Esophagus squamous epithelium (tissue), 5 donors: ENCODE measurements at places on chromosomes 3 and 15.

DNA sequence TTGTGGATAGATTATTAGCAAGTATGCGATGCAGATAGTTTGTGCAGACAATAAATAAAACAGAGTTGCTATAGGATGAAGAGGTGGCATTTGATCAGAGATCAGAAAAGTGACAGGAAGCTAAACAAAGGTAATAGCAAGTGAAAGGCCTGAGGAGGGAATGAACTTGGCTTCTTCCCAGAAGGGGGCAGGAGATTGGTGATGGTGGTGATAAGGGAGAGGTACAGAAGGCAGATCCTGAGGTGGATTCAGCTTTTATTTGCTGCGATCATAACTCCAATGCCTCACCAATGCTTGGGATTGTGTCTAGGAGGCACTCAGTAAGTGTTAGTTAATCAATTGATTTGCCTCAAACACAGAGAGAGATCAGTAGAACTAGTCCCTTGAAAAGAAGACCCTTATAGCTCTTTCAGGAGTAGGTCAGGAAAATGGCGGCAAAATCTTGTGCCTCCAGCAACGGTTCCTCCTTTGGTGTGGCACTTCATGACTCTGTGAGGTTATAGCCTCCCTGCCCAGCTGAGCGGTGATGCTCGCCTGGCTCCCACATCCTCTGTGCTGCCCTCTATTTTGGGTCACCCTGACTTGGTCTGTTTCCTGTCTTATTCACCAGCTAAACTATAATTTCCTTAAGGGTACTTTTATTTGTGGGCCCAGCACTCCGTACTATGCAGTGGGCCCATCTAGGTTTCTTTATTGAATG is 37.5 kb downstream of the TGFBR2 start:
- no peak overlapping the region for H3K4me3 ChIP-seq
- H3K4me1 ChIP-seq, result peaks cover 95% of the 10 kb centered on the region
- no peaks in the 10 kb centered on the region for H3K36me3 ChIP-seq
- no peaks in the 10 kb centered on the region for H3K27me3 ChIP-seq

DNA sequence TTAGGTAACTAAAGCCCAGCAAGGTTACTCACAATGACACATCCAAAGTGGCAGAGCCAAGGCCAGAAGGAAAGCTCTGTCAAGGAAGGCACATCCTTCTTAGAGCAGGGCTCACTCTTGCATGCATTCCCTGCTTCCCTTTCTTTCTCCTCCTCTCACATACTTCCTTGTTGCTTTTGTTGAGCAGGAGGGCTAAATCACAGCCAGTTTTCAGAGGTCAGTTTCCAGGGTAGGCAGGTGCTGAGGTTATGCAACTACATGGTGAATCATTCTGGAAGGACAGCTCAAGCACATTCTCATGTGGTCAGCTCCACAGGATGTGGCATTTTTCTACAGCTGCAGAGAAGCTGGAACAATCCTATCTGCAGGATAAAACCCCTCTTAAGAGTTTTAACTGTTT is 275.6 kb downstream of the ZNF621 start:
- no peak for DNase-seq
- H3K4me1 ChIP-seq, result no peaks in the 10 kb centered on the region
- H3K27me3 ChIP-seq, result no peaks in the 10 kb centered on the region
- no peak overlapping the region for H3K4me3 ChIP-seq
- no peak overlapping the region for H3K27ac ChIP-seq

DNA sequence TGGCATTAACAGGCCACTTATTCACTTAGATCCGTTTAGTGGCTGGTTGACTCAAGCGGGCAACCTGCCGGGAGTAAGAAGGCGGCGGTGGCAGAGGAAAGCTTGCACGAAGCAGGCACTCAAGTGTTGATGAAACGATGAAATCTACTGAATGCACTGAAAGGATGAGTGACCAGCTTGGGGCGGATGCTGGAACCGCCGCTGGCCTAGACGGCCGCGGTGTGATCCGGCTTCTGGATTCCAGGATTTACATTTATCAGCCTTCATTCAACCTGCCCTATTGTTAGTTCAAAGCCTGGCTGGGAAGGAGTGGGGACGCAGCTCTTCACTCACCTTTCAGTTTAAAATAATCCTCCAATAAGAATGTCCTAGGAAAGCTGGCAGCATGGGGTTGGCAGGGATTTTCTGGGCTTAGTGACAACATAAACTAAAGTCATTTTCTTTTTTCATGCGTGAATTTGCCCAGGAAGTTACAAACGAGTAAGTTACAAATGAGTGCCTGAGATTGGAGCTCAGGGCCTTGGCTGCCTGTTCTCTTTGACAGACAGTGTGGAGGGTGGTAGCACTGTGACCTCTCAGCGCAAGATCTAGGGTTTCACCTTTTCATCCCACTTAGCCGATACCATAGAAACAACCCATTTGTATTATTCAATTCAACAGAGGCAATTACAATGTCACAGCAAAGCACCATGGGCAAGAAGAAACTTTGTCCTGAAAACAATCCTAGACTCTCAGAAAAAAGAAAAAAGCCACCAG is 1.1 kb upstream of the PLCH1 start:
- H3K4me1 ChIP-seq, result peaks cover 5% of the 10 kb centered on the region
- DNase-seq, result no peak
- H3K36me3 ChIP-seq, result no peaks in the 10 kb centered on the region
- no peaks in the 10 kb centered on the region for H3K27me3 ChIP-seq
- peak overlapping the region; percentile 60 for H3K4me3 ChIP-seq
- no peak overlapping the region for H3K27ac ChIP-seq

- peaks cover 15% of the 10 kb centered on the region for H3K4me1 ChIP-seq
- DNase-seq, result no peak
- H3K4me3 ChIP-seq, result peak within 1 kb of the TSS; percentile 30
- H3K27me3 ChIP-seq, result peaks cover 70% of the 10 kb centered on the region
Observed at GRCh38 chr15:26772154-26773066, at the start of gene GABRB3. GABRB3 (minus strand) TSS chr15:26773066.

DNA sequence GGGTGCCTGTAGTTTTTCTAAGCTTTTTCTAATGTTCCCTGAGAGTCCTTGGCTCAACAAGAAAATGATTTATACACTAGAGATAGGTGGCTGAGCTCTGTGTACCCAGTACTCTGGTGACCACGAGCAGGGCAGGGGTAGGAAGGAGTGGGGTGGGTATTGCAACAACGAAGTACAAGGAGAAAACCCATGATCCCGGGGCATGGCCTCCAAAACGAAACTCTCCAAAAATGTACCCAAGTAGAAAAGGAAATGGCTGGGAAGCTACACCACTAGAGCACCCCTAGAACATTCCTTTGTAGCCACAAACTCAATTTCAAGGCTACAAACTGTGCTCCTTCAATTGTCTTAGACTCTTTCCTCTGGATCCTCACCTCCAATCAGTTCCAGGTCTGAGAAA is 138.9 kb downstream of the DUT start:
- no peak for DNase-seq
- H3K27ac ChIP-seq, result no peak overlapping the region
- peaks cover 6% of the 10 kb centered on the region for H3K4me1 ChIP-seq
- H3K27me3 ChIP-seq, result no peaks in the 10 kb centered on the region
- no peak overlapping the region for H3K4me3 ChIP-seq

DNA sequence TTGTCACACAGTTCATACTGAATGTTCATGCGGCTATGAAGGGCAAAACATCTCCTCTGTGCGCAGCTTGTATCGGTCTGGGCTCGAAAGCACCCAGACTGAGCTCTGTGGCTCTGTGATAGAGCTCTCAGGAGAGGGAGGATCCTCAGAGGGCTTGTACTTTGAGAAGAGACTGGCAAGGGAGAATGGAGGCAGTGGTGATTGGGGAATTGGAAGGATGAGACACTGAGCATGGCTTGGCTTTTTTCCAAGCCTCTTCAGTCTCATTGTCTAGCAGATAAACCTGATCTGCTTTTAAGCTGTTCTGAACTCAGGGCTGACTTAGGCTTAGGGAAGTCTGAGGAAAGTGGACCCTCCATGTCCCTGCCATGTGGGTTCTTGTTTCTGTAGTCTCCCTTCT is 43.0 kb downstream of the RAD54L2 start:
- H3K27ac ChIP-seq, result no peak overlapping the region
- no peak overlapping the region for H3K4me3 ChIP-seq
- no peaks in the 10 kb centered on the region for H3K4me1 ChIP-seq
- no peaks in the 10 kb centered on the region for H3K27me3 ChIP-seq

DNA sequence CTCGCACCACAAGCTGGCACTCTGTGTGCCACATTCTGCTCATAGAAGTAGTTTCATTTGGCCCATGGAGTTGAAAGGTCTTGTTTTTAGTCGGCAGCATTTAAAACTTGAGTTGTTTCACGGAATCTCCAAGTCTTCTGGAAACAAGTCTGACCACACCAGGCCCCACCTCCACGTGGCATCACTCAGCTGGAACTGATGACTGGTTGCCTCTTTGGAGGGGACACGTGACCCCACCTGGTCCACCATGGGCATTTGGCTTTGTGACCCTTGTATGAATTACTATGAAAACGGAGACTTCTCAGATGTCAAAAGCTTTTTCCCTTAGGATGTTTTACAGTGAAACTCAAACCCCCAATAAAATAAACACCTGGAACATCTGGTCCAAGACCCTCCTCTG is 74.9 kb downstream of the NTRK3 start:
- H3K4me1 ChIP-seq, result no peaks in the 10 kb centered on the region
- no peak for DNase-seq
- no peaks in the 10 kb centered on the region for H3K36me3 ChIP-seq
- no peaks in the 10 kb centered on the region for H3K27me3 ChIP-seq

GRCh38 chr15:39860200-39860599 is 59.9 kb downstream of the GPR176 start:
- no peak overlapping the region for H3K27ac ChIP-seq
- H3K27me3 ChIP-seq, result no peaks in the 10 kb centered on the region
- H3K36me3 ChIP-seq, result no peaks in the 10 kb centered on the region
- no peak for DNase-seq
- no peak overlapping the region for H3K4me3 ChIP-seq

DNA sequence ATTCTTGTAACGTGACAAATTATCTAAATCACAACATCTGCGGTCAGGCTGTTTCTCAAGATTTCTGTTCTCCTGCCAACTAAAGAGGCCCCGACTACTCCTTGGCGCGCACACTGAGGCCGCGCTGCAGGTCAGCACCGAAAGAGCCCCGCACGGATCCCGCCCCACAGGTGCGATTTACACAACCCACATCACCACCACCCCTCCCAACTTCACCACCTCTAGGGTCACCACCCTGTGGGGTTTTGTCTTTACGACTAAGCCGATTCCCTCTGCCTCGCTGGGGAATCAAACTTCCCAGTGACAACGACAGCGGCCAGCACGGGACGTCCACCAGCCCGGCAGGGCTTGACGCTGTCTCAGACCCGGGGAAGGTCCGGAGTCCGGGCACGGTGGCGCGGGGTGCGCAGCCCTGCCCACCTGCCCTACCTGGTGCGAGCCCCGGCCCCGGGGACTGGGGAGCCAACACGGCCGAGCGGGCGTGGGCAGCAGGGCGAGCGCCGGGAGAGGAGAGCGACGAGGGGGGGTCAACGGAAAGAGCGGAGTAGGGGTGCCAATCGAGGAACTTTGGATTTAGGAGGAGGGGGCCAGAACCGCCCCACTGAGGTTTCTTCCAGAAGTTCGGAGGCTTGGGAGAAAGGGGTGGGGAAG is 764 bp downstream of the UACA start:
- H3K36me3 ChIP-seq, result no peaks in the 10 kb centered on the region
- H3K4me1 ChIP-seq, result no peaks in the 10 kb centered on the region
- DNase-seq, result no peak

DNA sequence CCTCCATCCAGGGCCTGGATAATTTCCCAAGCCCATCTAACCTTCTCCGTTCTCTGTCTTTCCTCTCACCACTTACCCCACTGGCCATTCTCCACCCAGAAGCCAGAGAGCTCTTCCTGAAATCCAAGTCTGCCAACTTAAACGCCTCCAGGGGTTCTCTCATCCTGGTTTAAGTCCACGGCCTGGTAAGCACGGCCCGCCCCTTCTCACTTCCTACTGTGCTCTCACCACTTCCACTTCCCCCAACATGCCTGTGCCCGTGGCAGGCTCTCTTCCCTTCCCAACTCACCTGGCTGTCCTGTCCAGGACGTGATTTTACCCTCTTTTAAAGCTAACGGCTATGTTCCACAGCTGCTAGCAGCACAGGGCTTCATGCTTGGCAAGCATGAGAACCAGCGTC is 1.7 kb upstream of the CX3CR1 start:
- H3K27me3 ChIP-seq, result no peaks in the 10 kb centered on the region
- H3K4me1 ChIP-seq, result no peaks in the 10 kb centered on the region
- no peak for DNase-seq
- no peak overlapping the region for H3K4me3 ChIP-seq
- no peak overlapping the region for H3K27ac ChIP-seq
- H3K36me3 ChIP-seq, result no peaks in the 10 kb centered on the region

- H3K36me3 ChIP-seq, result no peaks in the 10 kb centered on the region
- DNase-seq, result no peak
- no peak overlapping the region for H3K27ac ChIP-seq
- no peak overlapping the region for H3K4me3 ChIP-seq
Observed at GRCh38 chr3:174325171-174325570, 534.0 kb upstream of the NAALADL2 start.

- DNase-seq, result no peak
- H3K27me3 ChIP-seq, result no peaks in the 10 kb centered on the region
- H3K4me3 ChIP-seq, result peak overlapping the region; percentile 58
- H3K36me3 ChIP-seq, result peaks cover 3% of the 10 kb centered on the region
- H3K27ac ChIP-seq, result peak overlapping the region; percentile 91
Observed at GRCh38 chr15:50907601-50908208, 778 bp upstream of the AP4E1 start.
